ENCODE measurements at places on chromosomes 7 and 10.
A peak's percentile ranks its signal among the peaks of the same experiment; 100 is the strongest.

DNA sequence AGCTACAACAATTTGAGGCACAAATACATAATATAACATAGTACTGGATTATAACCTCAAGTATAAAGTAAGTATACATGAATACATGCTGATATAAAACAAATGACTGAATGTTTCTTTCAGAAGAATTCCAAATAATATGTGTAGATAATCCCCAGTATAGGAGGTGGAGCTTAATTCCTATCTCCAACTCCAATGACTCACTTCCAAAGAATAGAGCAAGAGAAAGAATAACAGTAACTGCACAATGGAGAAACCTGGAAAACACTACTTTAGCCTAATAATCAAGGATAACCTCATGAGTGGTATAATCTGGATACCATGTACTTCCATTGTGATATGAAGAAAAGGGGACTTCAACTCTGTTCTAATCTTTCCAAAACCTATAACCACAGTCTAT, 13.7 kb upstream of the SEMA3C start:
- no peak for DNase-seq

GRCh38 chr10:81027223-81027622, 489.5 kb downstream of the SH2D4B start:
- DNase-seq: no peak

DNA sequence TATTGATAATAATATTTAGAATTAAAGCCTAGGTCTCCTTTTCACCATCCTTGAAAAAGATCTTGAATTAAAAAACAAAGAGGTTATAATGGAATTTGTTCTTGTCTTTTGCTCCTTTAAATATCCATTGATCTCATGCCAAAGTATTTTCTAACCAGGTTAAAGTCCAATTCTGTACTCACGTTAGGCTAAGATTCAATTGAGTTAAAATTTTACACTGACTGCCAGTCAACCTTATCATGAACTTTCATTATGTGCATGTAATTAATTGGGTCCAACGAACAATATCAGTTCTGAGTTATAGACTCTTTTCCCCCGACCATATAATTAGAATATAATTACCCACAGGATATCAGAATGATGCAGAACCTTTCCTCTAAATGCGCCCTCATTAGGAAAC, 266.6 kb downstream of the DGKB start:
- DNase-seq: peak; percentile 31

GRCh38 chr7:117871401-117871777, 1.9 kb downstream of the CTTNBP2 start:
- DNase-seq: no peak

- no peak for DNase-seq
Observed at GRCh38 chr7:17233603-17234002, 64.8 kb upstream of the AHR start.

DNA sequence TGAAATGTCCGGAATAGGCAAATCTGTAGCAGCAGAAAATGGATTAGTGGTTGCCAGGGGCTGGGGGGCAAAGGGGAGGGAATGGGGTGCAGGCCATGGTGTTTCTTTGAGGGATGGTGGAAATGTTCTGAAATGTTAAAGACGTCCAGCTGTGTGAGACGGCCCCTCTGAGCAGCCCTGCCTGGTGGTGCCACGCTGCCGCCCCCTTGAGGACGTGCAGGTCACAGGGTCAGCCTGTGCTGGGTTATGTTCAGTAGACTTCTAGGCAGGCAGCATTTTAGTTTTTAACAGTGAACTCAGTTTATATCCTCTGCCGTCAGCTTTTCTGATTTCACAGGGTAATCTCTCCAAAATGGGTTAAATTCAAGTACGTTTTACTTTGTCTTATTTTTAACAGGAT, 9.4 kb downstream of the NUB1 start:
- DNase-seq: no peak

DNA sequence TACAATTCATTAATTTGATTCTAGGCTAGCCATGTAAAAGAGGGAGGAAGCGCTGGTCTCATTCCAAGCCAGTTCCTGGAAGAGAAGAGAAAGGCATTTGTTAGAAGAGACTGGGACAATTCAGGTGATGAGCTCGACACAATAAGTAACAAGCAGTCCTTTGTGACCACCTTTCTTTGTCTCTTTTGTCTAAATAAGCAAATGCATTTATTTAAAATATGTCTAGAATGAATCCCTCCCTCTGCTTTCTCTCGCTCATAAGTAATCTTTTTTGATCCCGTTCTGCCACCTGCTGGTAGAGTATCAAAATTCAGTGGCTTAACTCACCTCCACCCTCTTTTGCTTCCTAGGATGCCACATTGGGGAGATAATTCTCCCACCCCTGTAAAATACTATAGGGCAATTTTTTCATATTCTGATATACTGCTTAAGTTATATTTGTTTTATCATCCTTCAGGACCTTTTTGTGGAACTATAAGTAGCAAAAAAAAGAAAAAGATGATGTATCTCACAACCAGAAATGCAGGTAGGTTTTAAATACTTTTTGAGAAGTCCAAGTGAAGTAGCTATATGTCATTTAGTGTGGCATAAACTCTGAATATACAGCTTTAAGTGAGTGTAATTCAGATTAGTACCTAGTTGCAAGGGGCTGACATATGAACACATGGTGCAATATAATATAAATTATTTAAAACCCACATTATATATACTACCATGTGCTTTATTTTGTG, 91.5 kb downstream of the GSDME start:
- DNase-seq: peak; percentile 68

DNA sequence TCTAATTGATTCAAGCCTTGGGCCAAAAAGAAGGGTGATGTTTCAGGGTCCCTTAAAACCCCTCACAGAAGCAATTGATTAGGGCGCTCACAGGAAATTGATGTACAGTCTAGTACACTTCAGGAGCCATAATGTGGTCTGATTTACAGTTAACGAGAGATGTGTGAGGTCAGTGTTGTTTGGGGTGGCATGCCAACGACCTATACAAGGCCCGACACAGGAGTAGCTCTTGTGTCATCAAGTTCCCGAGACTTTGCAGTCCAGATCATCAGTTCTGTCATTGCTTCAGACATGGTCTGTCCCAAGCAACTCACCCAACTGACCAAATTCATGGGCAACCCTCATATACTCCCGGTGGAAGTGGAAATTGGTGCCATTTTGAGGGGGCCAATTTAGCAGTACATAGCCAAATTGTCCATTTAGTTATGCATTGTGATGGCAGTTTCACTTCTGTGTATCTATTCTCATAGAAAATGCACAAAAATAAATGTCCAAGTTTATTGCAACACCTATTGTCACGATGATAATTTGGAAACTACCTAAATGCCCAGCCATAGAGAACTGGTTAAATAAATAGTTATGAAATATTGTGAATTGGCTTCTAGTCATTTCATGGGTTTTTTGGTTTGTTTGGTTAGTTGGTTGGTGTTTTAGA, 18.0 kb upstream of the ARID5B start:
- no peak for DNase-seq

GRCh38 chr7:92781117-92781720, 55.2 kb downstream of the CDK6 start:
- DNase-seq: no peak
